ENCODE measurements at places on chromosomes 4 and X.
A peak's percentile ranks its signal among the peaks of the same experiment; 100 is the strongest.

GRCh38 chr4:139014371-139015268 lies 961 bp upstream of the NOCT start:
- DNase-seq: peak; percentile 82

DNA sequence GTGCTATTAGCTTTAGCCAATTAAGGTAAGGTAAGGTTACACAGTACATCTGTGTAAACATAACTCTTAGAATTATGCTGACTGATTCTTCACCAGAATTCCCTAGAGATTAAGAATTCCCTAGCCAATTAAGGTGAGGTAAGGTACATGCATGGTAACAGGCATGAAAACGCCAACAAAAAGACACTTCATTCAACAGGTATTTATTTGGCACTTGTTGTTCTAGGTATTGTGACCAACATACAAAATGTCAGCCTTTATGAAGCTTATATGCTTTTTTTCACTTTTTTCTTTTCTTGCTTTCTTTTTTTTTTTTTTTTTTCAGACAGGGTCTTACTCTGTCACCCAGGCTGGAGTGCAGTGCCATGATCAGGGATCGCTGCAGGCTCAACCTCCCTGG lies 47.2 kb downstream of the EDNRA start:
- no peak for DNase-seq

DNA sequence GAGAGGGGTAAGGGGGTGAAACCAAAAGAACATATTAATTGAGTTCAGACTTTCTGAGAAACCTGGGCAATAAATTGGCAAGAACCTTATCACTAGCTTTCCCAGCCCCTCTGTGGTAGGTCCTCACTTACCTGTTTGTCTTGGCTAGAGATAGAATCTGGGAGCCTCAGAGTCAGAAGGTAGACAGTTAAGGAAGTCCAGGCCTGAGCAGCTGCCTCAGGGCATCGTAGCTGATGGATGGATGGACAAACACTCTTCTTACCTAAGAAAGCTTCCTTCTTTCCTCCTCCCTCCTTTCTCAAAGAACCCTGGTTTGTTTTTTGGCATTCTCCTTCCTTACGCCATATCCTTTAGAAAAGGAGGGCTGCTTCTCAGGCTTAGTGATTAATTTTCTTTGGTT lies 24.4 kb downstream of the FRAS1 start:
- DNase-seq: no peak

GRCh38 chrX:49970674-49971073 lies 48.3 kb downstream of the CLCN5 start:
- no peak for DNase-seq

DNA sequence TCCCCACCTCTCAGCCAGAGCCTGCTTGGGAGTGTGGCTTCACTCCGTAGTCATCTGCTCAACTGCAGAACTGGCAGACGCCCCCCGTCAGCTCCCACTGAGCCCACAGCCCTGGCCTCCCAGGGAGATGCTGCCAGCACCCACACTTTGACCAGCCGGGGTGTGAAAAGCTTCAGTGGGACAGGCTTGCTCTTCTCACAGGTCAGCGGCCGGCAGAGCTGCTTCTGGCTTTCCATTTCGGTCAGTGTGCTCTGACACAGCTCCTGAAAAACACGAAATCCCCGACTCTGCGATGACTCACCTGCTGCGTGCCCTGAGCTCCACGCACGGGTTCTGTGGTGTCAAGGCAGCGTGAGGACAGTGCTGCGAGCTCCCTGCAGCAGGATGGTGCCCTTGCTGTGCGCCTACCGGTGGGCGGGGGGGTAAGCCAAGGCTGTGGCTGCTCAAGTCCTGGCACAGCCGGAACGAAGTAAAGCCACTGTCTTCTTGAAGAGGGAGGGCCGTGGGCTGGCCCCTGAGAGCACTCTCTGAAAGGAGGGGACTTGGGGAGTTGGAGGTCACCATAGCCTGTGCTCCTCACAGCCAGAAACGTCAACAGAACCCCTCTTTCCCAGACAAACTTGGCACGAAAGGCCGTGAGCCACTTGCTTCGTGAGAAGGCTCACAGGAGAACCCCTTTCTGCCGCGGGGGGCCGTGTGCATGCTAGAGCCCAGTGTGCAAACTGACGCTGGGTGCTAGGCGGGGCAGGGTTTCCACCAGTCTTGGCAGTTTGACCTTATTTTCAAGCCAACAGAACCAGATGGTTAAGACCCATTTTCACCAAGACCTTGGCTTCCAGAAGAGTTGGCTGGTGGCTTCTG lies 23.6 kb downstream of the NOP14 start:
- no peak for DNase-seq

Measured in AG09309 (cell line).